Activated CD4-positive, alpha-beta T cell treated with anti-CD3 and anti-CD28 coated beads for 24 hours (primary cell): ENCODE measurements at places on chromosomes 7 and 10.

DNA sequence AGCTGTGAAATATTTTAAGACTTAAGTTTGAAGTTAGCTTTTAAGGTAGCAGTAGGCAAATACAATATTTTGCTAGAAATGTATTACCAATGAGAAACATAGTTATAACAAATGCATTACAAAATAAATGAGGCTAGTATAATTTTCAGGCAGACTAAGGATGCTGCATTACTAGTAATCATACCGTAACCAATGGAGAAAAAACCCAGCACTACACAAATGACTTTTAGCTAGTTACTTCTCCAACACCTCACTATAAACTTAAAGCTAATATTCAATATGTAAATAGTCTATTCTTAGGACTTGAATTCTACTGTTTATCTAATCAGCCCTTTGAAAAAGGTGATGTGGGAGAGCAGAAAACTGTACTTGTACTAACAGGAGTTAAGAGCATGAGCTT lies 285.3 kb upstream of the KLF14 start:
- DNase-seq: no peak

GRCh38 chr7:48035967-48036478 lies 680 bp downstream of the C7orf57 start:
- DNase-seq: no peak

- DNase-seq: no peak
Measured at GRCh38 chr7:128303643-128304042, 40.1 kb downstream of the RBM28 start.

GRCh38 chr10:116053910-116054309 lies 219.1 kb downstream of the GFRA1 start:
- DNase-seq: no peak

DNA sequence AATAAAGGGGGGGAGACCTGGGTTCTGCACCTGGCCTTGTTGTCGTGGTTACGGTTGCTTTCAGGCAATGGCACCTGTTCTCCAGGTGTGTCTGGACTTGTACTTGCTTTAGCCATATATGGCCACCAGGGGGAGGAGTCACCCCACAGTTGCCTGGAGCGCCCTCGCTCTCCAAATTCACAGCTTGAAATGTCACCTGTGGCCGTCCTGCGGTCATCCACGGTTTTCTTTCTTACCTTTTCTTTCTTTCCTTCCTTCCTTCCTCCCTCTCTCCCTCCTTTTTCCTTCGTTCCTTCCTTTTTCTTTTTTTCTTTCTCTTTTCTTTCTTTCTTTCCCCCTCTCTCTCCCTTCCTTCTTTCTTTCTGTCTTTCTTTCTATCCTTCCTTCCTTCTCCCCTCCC lies 157.2 kb upstream of the ZNF92 start:
- DNase-seq: peak; percentile 21

DNA sequence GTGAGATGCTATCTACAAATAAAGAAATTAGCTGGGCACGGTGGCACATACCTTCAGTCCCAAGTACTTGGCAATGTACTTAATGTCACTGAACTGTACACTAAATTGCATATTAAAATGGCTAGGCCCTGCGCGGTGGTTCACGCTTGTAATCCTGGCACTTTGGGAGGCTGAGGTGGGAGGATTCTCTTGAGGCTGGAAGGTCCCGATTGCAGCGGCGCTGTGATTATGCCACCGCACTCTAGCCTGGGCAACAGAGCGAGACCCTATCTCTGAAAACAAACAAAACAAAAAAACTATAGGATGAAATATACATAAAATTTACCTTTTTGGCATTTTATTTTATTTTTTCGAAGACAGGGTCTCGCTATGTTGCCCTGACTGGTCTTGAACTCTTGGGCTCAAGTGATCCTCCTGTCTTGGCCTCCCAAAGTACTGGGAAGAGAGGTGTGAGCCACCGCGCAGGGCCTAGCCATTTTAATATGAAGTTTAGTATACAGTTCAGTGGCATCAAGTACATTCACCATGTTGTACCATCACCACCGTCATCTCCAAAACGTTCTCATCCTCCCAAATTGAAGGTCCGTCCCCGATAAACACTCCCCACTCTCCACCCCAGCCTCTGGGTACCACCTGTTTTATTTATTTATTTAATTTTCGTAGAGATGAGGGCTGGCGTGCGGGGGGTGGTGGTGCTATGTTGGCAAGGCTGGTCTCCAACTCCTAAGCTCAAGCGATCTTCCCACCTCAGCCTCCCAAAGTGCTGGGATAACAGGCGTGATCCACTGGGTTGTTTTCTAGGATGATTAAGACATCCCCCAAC lies 1.3 kb upstream of the EIF3B start:
- no peak for DNase-seq

DNA sequence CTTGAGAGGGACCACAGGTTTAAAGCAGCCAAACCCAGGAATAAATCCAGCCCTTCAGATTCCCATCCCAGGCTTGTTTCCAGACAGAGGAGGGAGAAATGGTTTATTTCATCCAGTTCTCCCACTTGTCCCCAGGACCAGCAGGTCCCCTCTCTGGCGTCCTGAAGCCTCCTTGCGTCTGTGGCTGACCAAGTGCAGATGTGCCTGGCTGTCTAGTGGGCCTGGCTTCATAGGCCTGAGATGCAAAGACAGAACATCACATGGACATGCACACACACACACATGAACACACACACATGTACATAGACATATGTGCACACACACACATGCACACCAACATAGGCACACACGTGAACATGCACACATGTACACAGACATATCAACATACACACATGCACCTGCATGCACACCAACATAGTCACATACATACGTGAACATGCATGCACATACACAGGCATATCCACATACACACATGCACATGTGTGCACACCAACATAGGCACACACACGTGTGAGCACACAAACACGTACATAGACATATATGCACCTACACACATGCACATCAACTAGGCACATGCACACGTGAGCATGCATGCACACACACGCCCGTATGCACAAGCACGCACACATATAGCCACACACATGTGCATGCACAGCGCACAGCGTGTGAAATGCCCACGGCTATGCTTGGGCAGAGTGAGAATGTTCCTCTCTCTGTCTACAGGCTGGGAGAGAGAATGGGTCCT lies 10.7 kb downstream of the FOXL3 start:
- no peak for DNase-seq

- no peak for DNase-seq
Measured at GRCh38 chr10:70119623-70120022, 13.0 kb downstream of the AIFM2 start.

GRCh38 chr7:146956853-146957252 lies 840.3 kb downstream of the CNTNAP2 start:
- no peak for DNase-seq

DNA sequence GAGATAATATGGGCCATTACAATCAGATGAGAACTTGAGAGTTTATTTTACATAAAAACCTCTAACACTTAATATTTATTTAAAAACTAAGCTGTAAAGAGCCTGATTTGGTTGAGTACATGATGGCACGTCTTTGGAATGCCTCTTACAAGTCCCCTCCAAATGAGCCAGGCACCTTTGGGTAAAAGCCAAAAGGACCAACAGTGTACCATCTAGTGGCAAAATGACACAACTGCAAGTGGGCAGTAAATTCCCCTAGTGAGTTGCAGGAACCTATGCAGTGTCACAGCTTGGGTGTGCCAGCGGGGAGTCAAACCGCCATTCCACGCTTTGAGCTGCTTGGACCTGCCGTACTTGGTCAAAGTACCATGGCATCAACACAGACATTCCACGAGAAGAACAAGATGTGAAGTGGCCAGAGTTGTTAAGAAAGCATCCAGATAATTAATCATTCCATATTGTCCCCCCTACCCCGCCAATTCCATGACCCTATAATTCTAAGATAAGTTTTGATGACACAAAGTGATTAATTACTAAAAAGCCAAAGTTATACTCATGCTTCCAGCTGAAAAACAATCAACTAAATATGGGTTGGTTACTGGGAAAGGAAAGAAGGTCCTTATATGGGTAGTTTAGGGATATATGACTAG lies 115.2 kb downstream of the SORBS1 start:
- DNase-seq: peak; percentile 8
